ENCODE measurements at places on chromosomes 7 and 10.

GRCh38 chr10:70584909-70585544 lies 17.5 kb downstream of the PRF1 start:
- DNase-seq, result no peak

DNA sequence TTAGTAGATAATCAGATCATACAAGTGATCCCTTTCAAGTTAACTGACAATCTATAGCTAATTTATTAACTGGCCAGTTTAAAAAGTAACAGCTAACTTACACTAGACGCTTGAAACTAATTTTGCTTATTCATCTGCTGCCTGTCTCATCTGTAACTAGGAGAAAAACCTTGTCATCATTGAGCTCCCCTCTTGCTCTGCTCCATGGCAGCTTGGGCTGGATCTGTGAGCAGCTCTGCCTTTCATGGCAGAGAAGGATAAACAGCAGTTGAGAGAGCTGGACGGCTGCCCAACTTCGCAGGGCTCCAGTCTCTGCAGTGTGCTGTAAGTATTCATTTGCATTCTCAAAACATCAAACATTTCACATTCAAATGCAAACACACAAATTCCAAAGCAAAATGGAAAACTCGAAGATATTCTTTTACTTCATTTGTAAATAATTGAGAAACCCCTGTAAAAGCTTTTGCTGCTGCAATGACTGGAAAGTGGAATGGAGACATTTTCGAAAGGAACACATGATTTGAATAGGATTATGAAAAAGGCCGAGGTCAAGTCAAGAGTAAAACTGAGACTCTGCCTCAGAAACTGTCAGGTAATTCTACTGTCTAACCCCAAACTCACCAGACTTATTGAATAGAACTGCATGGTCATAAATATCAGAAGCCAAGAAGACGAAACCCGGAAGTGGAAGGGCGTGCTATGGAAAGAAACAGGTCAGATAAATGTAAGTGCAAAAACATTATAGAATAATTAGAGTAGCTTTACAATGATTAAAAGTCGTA lies 17.6 kb downstream of the SLC35B4 start:
- no peak for DNase-seq

GRCh38 chr7:51081270-51081890 lies 235.2 kb downstream of the COBL start:
- no peak for DNase-seq

GRCh38 chr10:131576341-131577177 lies 265.0 kb upstream of the TCERG1L start:
- DNase-seq, result no peak

DNA sequence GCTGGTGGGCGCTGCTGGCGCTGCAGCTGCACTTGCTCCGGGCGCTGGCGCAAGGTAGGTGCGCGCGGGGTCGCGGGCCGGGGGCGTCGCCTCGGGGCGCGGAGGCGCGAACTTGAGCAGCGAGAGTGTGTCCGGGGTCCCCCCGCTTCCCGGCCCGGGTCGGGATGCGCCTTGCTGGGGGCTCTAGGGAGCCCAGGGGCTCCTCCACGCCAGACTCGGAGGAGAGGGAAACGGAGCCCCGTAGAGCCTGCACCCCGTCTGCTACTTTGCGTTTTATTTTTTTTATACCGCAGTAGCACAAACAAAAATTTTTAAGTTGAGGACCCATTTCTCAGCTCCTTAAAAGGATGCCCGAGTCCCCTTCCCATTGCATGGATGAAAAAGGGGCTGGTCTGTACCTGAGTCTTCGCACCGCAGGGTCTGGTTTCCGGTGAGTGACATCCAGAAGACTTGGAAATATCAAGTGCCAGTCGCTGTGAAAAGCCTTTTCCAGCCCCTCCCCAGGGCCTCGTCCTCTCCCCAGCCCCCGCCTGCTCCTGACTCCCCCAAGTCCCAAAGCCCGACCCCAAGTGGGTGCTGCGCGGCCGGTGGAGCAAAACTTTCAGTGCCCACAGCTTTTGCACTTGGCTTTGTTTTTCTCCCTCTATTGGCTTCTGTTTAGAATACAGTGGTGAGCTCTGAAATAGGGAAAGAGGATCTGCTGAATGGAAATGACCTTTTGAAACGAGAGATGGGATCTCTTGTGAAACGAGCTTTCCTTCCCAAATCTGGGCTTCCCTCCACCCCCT lies 973 bp downstream of the SDK1 start:
- no peak for DNase-seq

GRCh38 chr10:32955790-32956189 lies 2.2 kb downstream of the ITGB1 start:
- DNase-seq, result no peak

GRCh38 chr7:132738254-132738653 lies 162.0 kb upstream of the PLXNA4 start:
- no peak for DNase-seq

DNA sequence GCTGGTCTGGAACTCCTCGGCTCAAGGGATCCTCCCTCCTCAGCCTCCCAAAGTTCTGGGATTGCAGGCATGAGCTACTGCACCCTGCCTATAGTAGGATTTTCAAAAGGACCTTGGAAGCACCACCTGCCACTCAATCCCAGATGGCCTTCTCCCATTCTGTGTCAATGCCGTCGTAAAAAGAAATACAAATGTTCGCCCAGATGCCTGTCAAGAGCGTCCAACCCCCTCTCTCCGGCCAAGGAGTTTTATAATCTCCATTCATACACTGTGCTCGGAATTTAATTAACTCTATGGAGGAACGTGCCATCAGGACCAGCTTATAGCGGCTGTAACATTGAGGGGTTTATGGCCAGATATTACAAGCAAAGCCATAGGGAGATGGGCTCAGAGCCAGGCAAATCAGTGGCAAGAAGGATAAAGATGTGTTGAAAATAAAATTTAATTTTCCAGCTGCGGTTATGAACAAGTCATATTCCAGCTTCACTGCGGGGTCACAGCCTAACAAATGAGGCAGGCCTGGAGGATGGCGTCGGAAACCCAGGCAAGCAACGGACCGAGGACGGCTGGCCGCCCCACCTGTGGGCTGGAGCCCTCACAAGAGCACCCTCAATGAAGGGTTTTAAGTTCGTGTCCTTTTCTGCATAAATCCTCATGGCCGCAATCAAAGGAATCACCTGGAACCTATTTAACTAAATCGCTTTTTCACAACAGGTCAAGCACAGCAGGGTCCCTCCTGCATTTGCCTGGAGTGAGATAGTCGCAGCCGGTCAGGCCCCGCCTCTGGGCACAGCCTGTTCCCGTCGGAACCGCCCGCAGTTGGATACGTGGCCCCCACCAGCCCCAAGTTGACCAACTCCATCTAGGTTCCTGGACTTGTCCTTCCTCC lies 374.5 kb upstream of the FOXK1 start:
- DNase-seq, result no peak

GRCh38 chr10:72830625-72831024 lies 62.9 kb upstream of the OIT3 start:
- DNase-seq, result no peak

GRCh38 chr7:22090512-22090911 lies 144.8 kb upstream of the CDCA7L start:
- DNase-seq, result no peak

DNA sequence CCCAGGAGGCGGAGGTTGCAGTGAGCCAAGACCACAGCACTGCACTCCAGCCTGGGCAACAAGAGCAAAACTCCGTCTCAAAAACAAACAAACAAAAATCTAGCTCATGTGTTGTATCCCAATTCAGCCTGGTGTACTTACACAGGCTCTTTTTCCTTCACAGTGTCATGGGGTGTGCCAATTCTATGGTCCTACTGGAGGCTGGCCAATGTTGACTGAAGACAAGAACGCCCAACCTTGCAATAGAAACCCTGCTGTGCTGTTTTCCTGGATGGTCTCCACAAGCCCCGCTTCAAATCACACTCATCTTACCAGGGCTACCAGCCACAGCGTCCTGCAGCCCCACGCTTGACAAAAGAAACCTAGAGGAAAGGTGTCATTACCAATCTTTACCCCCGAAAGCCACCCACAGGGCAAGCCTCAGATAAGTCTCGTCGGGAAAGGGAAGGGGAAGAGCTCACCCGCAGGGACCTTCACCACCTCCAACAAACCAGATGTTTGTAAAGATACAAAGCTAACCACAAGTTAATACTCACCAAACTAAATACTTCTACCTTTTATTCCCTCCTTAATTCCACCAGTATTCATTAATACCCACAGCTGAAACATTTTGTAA lies 64.8 kb downstream of the TNS3 start:
- no peak for DNase-seq

DNA sequence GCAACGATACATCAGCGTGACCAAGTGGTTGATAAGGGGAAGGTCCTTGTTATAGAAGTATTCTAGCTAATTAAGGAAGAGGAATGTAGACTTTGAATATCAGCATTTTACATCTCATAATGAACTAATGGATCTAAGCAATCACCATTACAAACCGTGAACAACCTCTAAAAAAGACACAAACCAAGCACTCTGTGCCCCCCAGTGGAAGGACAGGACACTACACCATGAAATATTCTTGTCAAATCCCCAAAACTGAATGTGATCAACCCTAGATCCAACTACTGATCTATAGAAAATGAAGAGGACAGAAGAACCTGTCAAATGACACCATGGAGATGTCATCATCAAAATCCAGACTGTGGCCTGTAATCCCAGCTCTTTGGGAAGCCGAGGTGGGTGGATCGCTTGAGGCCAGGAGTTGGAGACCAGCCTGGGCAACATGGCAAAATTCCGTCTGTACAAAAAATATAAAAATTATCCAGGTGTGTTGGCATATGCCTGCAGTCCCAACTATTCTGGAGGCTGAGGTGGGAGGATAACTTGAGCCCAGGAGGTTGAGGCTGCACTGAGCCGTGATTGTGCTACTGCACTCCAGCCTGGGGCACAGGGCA lies 111.3 kb upstream of the CARD11 start:
- DNase-seq, result no peak

- DNase-seq, result no peak
These were observed 145.6 kb upstream of the ZNF32 start for GRCh38 chr10:43794181-43794815.

GRCh38 chr7:10723832-10724231 lies 249.8 kb upstream of the PHF14 start:
- DNase-seq, result no peak

GRCh38 chr7:136326045-136326609 lies 349.0 kb upstream of the MTPN start:
- DNase-seq, result no peak

- no peak for DNase-seq
These were observed 777 bp downstream of the RUNDC3B start for GRCh38 chr7:87628780-87629569.

- DNase-seq, result no peak
These were observed 62.7 kb downstream of the NPY start for GRCh38 chr7:24346716-24347115.

DNA sequence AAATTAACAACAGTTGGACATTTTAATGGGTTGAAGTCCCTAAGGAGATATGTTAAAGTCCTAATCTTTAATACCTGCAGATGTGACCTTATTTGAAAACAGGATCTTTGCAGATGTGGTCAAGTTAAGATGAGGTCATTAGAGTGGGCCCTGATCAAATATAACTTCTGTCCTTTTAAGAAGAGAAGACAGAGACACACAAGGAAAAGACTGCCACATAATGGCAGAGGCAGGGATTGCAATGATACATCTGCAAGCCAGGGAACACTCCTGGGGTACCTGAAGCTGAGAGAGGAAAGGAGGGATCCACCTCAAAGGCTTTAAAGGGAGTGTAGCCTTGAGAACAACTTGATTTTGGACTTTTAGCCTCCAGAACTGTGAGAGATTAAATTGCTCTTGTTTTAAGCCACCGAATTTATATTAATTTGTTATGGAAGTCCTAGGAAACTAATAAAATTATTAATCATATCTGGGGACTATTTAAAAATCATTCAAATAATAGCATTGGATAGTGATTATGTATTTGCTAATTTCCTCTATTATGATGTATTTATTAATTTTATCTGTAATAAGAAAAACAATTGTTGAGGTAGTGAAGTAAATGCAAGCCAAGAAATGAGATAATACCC lies 700.0 kb upstream of the PCDH15 start:
- no peak for DNase-seq

- no peak for DNase-seq
These were observed 413.7 kb upstream of the GHITM start for GRCh38 chr10:83725567-83725966.

GRCh38 chr7:99140813-99141212 lies 3.1 kb downstream of the SMURF1 start:
- DNase-seq, result no peak

DNA sequence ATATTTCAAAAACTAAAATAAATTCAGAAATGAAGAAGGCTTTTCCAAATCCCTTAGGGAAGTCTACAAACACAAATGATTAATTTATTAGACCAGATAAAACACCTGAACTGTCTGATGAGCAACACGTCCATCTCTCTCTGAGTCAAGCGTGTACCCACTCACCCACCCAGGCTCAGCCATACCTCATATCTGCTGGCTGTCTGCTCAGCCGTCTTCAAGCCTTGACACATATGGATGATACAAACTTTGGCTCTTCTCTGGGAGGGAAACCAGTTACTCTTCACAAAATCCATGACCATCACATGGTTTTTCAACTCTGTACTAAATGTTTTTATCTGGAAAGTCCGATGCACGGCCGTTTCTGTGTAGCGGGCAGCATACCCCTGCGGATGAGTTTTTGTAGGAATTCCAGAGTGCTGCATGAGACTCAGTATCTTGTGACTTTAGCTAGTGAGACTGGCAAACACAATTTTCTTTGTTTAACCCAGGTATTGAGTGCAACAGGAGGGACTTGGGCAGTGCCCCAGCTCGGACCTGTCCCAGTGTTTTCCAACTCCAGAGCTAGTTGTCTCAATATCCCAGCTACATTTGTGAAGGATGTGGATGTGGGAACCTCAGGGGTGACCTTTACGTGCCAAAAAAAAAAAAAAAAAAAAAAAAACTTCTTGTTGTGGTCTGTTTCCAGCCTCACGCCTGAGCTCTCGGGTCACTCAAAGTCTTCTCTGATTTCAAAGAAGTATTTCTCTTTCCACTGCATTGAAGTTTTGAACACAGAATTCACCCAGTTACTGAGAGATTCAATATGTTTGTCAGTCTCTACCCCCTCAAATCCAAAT lies at the start of gene C10orf90:
Gene C10orf90 (minus strand): TSS at position 638 of the 839 bp plus-strand sequence. CDS start 213 bp downstream, at position 425.
- DNase-seq, result no peak

DNA sequence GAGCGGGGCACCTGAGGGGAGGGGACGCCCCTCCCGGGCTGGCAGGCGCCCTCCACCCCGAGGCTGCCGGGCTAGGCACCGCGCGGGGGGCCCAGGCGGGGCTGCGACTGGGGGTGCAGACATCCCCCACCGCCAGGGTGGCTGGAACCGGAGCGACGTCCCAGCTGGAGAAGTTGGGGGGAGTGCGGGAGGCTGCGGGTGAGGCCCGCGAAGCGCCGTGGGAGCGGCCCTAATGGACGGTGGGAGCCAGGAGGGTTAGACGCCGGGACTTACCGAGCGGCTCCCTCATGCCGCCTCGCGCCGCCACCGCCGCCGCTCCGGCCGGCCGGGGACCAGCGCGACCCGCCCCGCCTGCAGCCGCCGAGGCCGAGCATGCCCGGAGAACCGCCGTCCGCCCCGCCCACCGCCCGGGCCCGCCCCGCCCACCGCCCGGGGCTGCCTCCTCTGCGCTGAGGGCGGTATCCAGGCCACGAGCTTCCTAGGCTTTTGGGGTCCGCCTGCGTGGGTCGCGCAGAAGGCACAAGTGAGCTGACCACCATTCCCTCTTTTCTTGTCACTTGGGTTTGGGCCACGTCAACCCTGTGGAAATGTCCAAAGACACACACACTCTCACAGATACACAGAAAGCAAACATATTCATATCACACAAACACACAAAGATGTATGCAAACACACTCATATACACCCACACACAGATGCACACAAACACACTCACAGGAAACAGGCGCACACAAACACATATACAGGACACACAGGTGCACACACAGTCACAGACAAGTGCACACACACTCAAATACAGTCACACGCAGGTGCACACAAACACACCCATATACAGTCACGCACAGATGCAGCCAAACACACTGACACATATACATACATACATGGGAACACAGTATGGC lies at the start of gene JCAD:
Gene JCAD (minus strand): TSS at position 378 of the 899 bp plus-strand sequence. CDS start 11,774 bp downstream, outside the sequence.
- DNase-seq, result peak; percentile 10

GRCh38 chr10:4108693-4109092 lies 323.7 kb upstream of the KLF6 start:
- no peak for DNase-seq
